ENCODE measurements at places on chromosomes 2 and 18.
A peak's percentile ranks its signal among the peaks of the same experiment; 100 is the strongest.

DNA sequence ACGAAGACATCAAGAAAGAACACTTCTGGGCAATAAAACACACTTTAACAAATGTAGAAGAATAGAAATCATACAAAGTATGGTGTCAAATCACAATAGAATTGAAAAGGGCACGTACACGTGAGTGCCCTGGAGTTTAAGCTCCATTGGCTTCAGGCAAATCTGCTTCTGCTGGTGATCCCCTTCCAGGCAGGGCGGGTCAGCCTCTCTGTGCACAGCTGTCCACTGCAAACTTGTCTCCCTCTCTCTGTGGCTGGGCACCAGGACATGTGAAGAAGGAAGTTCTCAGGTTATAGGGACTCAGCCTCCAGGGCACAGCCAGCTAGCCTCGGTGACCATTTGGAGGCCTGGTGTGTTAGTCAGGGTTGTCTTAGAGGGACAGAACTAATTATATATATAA lies 66.0 kb downstream of the ST3GAL5 start:
- no peak for DNase-seq

DNA sequence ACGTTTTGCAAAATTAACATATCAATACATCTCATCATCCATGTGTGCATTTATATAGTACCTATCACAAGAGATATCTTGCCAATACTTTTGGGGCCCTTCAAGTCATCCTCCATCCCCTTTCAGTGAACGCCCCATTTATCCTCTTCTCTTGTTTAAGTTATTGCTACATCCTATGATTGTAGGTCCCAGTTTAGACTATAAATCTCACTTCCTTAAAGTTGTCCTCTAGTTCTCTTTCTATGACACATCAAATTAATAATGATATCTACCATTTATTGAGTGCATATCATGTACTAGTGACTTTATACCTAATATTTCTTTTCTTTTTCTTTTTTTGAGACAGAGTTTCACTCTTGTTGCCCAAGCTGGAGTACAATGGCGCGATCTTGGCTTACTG lies 28.8 kb upstream of the FBXO11 start:
- no peak for DNase-seq

DNA sequence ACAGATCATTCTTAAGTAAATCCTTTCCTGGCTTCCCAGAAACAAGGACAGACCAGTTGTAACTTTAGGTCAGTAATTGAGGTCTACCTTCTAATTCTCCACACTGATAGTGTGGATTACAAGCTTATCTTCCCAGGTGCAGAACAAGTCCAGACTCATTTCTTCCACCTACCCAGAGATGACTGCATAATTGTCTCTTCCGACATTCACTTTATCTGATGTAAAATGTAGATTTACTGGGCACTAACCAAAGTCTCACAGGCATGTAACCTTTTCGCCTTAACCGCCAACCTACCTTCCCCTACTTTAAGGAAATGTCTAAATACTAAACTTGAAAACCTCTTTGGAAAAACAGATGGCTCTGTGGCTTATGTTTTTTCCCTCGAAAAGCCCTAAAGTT lies 96.2 kb downstream of the NCK2 start:
- DNase-seq = peak; percentile 76

DNA sequence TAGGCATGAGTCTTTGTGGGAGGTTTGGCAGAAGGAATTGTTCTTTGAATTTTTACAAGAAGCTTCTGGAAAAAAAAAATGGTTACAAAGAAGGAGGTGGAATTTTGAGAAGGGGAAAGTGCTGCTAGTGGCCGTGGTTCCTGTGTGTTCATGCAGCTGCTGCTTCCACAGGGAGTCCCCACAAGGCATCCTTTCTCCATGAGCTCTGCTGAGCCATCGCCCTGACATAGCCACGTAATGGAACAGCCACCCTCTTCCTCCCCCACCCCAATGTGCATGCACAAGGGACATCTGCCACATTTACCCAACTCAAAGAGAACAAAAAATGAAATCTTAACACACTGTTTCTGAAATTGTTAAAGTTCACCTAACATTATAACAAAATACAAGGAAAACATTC lies 529.7 kb downstream of the SATB2 start:
- DNase-seq = no peak

DNA sequence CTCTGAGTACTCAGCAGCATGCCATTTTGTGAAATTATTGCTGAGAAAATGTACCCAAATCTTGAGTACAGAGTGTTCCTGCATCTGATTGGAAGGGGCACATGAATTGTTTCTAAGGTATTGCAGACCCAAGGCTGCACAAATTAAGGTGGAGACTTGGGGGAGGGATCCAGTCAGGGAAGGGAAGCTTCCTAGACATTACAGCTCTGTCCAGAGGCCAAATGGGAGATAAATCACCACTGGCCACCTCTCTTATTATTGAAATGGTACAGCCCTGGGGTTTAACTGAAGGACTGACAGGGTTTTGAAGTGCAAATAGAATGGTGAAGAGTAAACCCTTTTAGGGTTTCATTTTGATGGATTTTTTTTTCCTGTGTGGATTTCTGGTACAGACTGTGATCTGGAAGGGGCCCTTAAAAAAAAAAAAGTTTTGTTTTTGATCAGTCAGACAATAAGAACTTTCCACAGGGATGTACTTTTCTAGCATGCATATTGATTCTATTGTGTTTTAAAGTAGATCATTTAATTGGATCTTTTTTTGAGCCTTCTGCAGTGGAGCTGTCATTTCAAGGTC lies 119.4 kb downstream of the GREB1L start:
- DNase-seq = no peak

GRCh38 chr18:35905436-35905835 lies 67.0 kb upstream of the RMP24 start:
- no peak for DNase-seq

GRCh38 chr2:25379535-25379934 lies 37.8 kb upstream of the DNMT3A start:
- DNase-seq = no peak

GRCh38 chr2:16031058-16031847 lies 90.9 kb downstream of the MYCN start:
- DNase-seq = no peak

GRCh38 chr2:127517465-127517864 lies 8.8 kb downstream of the IWS1 start:
- no peak for DNase-seq

DNA sequence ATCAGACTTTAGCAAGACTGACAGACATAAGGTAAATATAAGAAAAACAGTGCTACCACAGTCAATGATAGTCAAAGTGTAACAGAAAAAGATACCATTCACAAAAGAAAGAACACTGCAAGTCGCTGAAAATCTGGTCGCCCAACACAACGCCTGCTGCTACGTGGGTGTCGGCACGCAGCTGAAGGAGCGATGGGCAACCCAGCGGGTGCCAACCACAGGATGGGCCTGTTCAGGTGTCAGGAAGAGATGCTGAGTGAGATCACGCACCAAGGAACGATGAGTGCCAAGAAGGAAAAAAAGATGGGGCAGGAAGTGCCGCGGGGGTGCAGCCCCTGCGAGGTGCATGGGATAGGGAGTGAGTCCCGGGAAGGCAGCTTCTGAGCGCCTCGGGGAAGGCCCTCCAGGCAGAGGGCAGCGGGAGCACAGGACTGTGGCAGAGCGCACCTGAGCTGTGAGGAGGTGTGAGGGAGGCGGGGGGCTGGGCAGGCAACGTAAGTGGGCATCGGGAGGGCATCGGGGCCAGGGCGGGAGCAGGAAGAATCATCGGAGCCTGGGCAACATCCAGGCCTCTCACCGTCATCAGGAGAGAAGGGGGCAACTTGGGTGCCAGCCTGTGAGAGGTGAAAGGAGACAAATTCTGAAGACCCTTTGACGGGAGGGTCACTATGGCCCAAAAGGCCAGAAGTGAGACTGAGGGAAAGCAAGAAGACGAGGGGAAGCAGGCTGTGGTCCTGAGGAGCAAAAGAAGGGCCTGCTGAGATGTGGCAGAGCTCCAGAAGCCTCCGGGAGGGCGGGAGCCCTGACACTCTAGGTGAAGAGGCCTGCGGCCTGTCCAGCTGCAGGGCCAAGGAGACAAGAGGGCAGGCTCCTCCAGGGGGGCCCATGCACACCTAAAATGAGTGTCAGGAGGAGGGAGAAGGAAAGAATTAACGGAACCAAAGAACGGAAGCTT lies 14.8 kb upstream of the MTERF4 start:
- DNase-seq = no peak

- DNase-seq = no peak
Measured at GRCh38 chr2:219184121-219184520, 6.0 kb downstream of the RETREG2 start.

DNA sequence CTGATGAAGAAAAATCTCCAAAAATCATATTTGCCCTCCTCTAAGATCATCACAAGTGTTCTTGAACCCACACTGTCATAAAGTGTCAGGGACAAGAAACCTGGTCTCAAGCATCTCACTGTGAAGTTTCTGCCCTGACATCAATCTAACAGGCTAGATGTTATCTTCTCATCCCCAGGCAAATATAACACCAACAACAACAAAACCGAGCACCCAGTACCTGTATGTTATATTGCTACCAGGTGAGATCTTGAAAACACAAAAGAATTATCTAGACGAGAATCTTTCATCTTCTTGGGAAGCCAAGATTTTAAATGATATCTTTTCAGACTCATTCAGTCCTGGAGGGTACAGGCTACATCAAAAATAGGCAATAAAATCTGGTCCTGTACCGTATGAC lies 8.8 kb upstream of the MAP4K3 start:
- no peak for DNase-seq

DNA sequence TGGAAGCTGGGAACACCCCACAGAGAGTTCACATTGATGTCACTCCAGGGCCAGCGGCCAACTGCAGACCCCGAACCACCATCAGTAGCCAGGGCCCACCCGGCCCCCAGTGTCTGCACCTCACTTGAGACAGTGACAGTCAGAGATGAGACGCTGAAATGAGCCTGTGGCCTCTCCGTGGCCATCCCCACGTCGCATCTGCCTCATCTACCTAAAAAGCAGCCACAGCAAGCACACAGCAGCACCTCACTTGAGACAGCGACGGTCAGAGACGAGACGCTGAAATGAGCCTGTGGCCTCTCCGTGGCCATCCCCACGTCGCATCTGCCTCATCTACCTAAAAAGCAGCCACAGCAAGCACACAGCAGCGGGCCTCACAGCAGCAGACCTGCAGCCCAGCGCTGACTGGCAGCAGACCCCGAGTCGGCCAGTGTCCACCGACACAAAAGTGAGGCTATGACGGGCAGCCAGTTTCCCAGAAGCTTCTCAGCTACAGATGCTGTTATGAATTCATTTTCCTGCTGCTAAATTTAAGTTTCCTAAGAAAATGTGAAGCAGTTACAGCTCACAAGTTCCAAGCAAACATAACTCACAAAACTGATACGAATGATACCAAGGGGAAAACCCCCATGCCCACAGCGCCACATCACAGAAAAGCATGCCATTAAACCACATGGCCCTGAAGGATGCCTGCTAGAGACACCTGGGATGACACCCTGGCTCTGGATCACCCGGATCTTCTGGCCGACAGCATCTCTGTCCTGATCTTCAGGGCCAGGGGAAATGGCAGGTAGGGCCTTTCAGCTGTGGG lies 27.7 kb downstream of the SNORC start:
- no peak for DNase-seq

DNA sequence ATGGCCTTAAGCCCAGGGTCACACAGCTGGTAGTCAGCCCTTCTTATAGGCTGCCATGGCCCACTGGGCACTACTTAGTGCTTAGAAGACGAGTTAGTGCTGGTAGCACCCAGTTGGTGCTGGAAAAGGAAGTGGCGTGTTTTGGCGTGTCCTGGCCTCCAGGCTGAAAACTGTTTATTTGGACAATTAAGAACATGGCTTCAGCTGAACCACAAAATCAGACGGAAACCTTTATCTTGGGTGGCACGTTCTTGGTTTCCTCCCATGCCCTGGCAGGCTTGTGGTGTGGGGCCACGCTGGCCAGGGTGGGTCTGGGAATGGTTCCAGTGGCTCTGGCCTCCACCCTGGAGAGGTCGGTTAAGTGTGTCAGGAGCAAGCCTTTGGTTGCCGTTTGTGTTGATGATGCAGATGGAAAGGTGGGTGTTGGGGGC lies 141.5 kb upstream of the HAAO start:
- peak; percentile 71 for DNase-seq

DNA sequence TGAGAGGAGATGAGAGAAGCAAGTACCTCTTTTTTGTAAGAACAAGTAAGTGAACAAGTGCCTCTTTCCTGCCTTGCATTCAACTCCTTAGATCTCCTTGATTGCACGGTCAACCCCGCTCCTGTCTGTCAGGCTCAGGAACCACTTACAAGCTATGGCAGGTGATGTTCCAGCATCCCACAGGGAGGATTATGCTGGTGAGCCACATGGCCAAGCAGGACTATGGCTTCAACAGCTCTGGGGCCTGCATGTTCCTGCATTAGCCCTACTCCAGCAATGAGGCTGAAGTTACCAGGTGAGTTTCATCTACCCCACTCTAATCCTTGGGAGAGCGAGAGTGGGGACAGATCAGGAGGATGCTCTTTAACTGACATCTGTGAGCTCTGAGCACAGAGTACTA lies 29.5 kb downstream of the TTC32 start:
- no peak for DNase-seq

- no peak for DNase-seq
Measured at GRCh38 chr2:230723363-230723762, 10.7 kb downstream of the CAB39 start.

- DNase-seq = no peak
Measured at GRCh38 chr18:75128051-75128605, 80.8 kb downstream of the PTGR3 start.

GRCh38 chr2:146873646-146874259 lies 971.1 kb upstream of the ACVR2A start:
- DNase-seq = peak; percentile 40

GRCh38 chr2:15730545-15731212 lies 139.0 kb downstream of the DDX1 start:
- peak; percentile 86 for DNase-seq

DNA sequence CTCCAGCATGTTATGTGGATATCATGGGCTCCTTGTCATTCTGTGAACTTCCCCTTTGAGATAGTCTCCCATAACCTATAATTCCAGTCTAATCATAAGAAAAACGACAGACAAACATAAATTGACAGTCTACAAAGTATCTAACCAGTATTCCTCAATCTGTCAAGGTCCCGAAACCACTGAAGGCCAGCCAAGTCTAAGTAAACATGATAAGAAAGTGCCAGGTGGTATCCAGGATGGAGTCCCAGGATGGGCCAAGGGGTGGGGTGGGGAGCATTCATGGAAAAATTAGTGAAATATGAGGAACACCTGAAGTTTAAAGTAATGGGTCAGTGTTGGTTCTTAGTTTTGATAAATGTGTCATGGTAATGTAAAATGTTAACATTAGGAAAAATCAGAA lies 355.5 kb downstream of the DPP10 start:
- DNase-seq = no peak

DNA sequence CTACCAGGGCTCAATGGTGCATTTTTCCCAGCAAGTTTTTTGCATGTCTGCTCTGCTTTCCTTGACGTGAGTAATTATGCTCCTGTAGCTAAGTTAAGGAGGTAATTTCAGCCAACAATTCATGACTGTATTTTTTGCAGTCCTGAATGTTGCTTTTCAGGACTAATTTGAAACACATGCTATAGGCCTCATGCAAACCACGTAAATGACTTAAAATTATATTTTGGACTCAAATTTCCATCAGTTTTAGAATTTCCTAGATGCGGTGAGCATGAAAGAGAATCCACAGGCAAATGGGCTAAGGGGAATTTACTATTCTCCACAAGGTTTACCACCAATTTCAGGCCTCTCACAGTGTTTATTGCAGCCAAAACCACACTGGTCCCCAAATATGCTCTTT lies 589.9 kb upstream of the LRRTM1 start:
- no peak for DNase-seq

- DNase-seq = no peak
Measured at GRCh38 chr2:215379039-215379438, 56.8 kb downstream of the FN1 start.
